Hair follicle dermal papilla cell (primary cell): ENCODE measurements at places on chromosomes 1 and 21. TPM values are rescaled to one million over a fixed set of nuclear protein-coding genes. Genes with fewer than 3 reads are reported as not detected.

Gene ADCY10
- under 0.01 TPM in 1 of 2 replicates, not detected in the other for total RNA-seq

Gene TCHH
- under 0.01 TPM in 1 of 2 replicates, not detected in the other for total RNA-seq

Gene OR6N1
- not detected in 2 replicates for total RNA-seq

Gene FOXO6
- 0.12 TPM in 1 of 2 replicates, not detected in the other for total RNA-seq

Gene TNFSF4
- 0.81 and 0.85 TPM in 2 replicates for total RNA-seq

Gene KCNJ15
- 1.3 and 1.9 TPM in 2 replicates for total RNA-seq

Gene MATN1
- 0.36 TPM in 1 of 2 replicates, not detected in the other for total RNA-seq

Gene CELF3
- total RNA-seq, result not detected in 2 replicates

Gene SLAMF9
- total RNA-seq, result not detected in 2 replicates

Gene CYYR1
- 3.6 and 9.7 TPM in 2 replicates for total RNA-seq

Gene DCST1
- not detected in 2 replicates for total RNA-seq

Gene TSSK3
- 0.61 and 1.6 TPM in 2 replicates for total RNA-seq

Gene BCAR3
- 68.8 and 77.7 TPM in 2 replicates for total RNA-seq

Gene PTPRU
- total RNA-seq, result 44.4 and 77.4 TPM in 2 replicates

Gene PBX1
- 72.9 and 88.3 TPM in 2 replicates for total RNA-seq

Gene RNF186
- not detected in 2 replicates for total RNA-seq

Gene CDK11A
- total RNA-seq, result 12.5 and 16.9 TPM in 2 replicates

Gene TTF2
- total RNA-seq, result 8.4 and 8.9 TPM in 2 replicates

Gene SPRR2F
- not detected in 2 replicates for total RNA-seq

Gene MMP23B
- total RNA-seq, result 0.24 and 0.49 TPM in 2 replicates

Gene GALNT2
- total RNA-seq, result 59.7 and 62.4 TPM in 2 replicates
